ENCODE measurements at places on chromosomes 1 and 21. TPM values are rescaled to one million over a fixed set of nuclear protein-coding genes. Genes with fewer than 3 reads are reported as not detected.
A peak's percentile ranks its signal among the peaks of the same experiment; 100 is the strongest.

- peak; percentile 89 for DNase-seq
These were observed 15.3 kb upstream of the RGS8 start for GRCh38 chr1:182699393-182700350.

GRCh38 chr1:3676581-3677470 lies 24.5 kb downstream of the TP73 start:
- no peak for DNase-seq

DNA sequence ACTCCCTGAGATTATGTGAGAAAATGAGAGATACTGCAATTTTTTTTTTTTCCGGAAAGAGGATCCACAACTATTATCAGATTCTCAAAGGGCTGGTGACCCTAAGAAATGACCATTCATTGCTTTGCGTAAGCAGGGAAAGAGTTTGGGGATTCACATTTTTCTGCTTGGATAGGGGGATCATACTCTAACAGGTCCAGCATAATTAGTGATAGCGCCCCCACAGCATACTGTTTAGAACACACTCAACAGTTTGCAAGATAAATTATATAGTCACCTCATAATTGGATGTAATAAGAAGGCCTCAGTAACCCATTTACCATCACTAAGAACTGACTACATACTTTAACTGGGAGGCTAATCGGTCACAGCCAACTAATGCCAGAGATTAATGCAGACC lies 1.9 kb downstream of the CCT3 start:
- no peak for DNase-seq

DNA sequence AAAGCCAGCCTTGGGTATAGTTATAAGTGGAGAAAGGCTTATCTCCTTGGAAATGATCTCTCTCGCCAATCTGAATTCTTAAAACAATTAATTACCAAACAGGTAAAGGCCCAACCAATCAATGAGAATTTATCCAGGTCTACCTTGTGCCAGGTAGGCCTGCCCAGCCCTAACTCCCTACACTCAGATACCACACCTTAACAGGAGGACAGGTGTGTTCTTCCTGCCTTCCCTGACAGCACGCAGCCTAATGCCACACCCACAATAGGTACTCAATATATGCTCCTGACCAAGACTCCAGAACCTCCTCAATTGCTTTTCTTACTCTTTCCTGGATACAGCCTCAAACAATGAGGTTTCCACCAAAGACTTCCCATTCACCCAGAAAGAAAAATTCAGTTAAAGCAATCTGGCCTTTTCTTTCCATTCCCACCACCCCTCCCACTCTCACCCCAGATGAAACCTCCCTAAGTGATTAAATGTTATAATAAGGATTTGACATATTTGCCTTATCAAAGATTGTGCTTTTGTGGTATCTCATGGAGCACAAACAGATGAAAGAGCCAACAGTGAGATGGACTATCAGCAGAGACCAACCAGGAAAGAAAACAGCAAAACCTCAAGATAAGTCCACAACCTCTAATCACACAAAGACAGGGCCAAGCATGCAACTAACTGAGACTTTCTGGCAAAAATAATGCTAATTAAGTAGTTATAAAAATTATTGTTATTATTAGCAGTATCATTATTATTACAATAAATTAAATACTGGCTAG lies 25.6 kb downstream of the TRABD2B start:
- DNase-seq = no peak

- DNase-seq = no peak
These were observed 853.4 kb downstream of the NCAM2 start for GRCh38 chr21:21851657-21852056.

GRCh38 chr1:38814444-38814983 lies 45.1 kb downstream of the RRAGC start:
- no peak for DNase-seq

DNA sequence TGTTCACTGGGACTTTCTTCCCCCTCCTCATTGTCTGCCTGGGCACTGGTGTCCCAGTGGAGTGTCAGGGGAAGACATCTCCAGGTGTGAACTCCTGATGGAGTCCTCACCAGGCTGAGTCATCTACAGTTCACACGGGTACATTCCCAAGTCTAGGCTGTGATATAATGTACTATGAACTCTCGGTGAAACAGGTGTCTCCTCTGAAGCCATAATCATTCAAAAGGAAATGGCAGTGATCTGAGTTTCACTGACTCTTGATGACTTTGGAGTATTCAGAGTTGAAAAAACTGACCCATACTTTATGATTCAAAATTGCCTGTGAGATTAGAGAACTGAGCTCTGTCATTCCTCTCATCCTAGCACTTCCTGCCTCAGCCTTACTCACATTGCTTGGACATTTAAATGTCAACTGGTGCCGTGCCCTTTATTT lies 9.1 kb downstream of the LAMC2 start:
- no peak for DNase-seq

- no peak for DNase-seq
These were observed 219.6 kb downstream of the LTN1 start for GRCh38 chr21:28773036-28773435.

- DNase-seq = no peak
These were observed 13.6 kb downstream of the ATP1B1 start for GRCh38 chr1:169120066-169120465.

GRCh38 chr1:205918955-205919746 lies 24.1 kb downstream of the SLC26A9 start:
- peak; percentile 97 for DNase-seq

PDZK1IP1 gene
- not detected for total RNA-seq

CDC73 gene
- total RNA-seq = 52.6 TPM

GRCh38 chr1:26450908-26451307 lies 18.8 kb downstream of the DHDDS start:
- no peak for DNase-seq

RGS13 gene
- not detected for total RNA-seq

DNA sequence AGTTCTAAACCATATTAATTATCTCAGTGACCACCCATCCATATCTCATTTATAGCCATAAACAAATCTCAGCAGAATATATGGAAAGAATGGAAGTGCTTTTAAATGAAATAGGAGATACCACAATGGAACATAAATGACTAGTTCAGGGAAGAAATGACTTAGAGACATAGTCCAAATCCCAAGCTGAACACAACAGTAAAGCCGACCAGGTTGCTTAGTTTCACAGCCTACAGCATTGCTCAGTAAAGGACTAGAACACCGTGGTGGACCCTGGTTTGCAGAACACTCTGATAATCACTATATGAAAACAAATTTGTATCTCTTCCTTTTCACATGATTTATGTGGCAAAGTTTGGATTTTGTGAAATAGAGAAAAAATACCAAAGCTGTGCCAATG lies 40.3 kb downstream of the MYSM1 start:
- no peak for DNase-seq

All from endodermal cell (in vitro differentiated cells).